Mucosa of descending colon (tissue), 3 donors: ENCODE measurements at places on chromosomes 1 and 21. TPM values are rescaled to one million over a fixed set of nuclear protein-coding genes. Genes with fewer than 3 reads are reported as not detected.

GRCh38 chr1:60990714-60991090 lies 91.7 kb upstream of the NFIA start:
- DNase-seq = no peak

ZNF593OS gene
- not detected for total RNA-seq

OR2M2 gene
- total RNA-seq = not detected

GRCh38 chr1:89670163-89670562 lies 37.2 kb downstream of the LRRC8C start:
- DNase-seq = no peak

MCOLN3 gene
- total RNA-seq = 2.3 TPM

DNA sequence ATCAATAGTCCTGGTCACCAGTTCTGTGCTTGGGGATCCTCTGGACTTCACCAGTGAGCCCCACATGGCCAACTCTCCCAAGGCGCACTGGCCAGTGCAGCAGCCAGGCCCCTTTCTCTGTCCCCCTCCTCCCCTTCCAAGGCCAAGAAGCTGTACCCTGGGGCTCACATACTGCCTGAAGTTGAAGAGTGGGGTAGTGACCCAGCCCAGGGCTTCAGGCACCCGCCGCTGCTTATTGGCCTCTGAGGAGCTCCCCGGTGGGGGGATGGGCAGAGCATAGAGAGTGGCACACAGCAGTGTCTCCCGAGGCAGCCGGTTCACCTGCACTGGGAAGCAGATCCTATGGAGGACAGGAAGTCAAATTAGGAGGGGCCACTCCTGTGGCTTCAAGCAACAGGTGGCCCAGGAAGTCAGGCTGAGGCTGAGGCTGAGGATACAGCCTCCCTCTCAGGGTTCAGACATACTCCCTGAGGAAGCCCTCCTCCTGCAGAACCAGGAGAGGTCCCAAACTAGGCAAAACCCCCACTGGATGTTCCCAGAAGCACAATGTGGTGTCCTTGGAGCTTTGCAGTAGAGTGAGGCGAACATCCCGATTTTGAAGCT lies 38.2 kb upstream of the PPP1R15B start:
- peak; percentile 52 for DNase-seq

- no peak for DNase-seq
Measured at GRCh38 chr1:209456878-209457277, 126.6 kb upstream of the CAMK1G start.

DNA sequence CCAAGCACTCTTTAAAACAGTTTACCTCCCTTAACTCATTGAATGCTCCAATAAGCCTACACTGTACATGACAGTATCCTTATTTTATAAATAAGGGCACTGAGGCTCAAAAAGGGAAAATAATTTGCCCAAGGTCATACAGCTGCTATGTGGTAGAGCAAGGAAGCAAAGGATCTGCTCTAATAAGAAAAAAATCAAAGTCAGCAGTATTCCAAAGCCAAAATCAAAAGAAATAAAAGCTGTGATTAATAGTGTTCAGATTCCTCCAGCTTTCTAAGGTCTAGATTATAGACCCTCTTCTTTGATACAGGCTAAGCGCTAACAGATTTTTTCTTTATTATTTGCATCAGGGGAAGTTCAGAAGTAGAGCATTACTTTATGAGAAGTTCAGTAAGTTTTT lies 39.3 kb downstream of the IL12RB2 start:
- DNase-seq = no peak

GRCh38 chr1:244074559-244075171 lies 23.6 kb downstream of the ZBTB18 start:
- peak; percentile 69 for DNase-seq

DNA sequence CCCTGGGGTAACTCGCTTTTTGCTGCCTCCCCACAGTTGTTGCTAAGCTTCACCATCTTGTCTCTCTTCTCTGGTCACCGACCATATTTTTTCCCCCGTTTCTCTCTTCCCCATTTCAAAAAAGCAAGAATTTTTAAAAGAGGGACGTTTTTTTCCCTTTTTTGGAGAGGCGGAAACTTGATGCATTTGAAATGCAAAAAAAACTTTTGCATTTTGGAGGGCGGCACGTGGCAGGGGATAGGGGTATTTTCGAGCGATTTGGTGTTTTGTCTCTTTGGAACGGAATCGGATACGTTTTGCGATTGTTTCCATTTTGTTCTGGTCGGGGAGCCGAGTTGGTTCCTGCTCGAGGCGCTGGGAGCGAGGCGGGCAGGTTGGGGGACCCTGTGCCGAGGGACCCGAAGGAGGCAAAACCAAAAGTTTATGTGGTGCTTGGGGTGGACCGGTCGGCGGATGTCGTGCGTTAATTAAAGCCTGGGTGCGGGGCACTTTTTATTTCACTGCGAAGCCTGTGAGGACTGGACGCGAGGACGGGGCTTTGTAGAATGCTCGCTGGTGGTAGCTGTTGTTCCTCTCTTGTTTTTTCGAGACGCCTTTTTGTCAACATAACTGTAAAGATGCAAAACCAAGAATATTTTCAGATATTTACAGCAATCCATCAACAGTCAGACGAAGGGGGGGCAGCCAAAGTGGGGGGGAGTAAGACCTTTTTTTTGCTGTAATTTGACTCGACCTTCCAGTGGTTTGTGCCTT lies 884 bp downstream of the H3-3A start:
- DNase-seq = peak; percentile 65

TPTE gene
- not detected for total RNA-seq

- DNase-seq = no peak
Measured at GRCh38 chr1:203544485-203544884, 50.5 kb downstream of the OPTC start.

DNA sequence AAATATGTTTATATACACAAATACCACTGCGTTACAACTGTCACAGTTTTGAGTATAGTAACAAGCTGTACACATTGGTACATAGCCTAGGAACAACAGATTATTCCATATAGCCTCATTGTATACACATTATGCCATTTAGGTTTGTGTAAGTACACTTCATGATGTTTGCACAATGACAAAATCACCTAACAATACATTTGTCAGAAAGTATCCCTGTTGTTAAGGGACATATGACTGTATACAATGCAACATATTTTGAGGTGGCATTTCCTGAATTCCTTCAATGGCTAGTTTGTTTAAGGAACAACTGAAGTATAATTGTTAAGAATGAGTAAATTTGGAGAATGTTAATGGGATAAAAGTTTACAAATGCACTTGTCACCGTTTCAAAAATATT lies 19.0 kb downstream of the PLPPR5 start:
- DNase-seq = no peak

DNA sequence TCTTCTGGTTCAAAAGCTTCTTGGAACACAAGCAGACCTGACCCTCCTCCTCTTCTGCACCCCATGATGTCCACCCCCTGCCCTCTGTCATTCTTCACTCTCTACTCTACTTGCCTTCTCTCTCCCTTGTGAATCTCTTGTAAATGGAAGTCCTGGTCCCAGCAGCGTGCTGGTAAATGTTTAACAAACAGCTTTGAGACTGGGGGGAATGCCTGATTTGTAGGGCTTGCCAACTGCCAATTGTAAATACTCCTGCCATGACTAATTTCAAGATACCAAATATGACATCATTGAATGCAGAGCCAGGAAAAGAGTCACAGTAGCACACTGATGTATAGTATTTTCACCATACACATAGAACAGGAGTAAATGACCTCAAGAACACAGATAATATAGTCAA lies 40.9 kb upstream of the LRRN2 start:
- no peak for DNase-seq
